CD8-positive, alpha-beta memory T cell (primary cell): ENCODE measurements at places on chromosomes 7 and 10.

- DNase-seq = no peak
These were observed 29.4 kb upstream of the MBL2 start for GRCh38 chr10:52801947-52802346.

GRCh38 chr7:144824360-144824759 lies 11.5 kb downstream of the TPK1 start:
- DNase-seq = no peak

DNA sequence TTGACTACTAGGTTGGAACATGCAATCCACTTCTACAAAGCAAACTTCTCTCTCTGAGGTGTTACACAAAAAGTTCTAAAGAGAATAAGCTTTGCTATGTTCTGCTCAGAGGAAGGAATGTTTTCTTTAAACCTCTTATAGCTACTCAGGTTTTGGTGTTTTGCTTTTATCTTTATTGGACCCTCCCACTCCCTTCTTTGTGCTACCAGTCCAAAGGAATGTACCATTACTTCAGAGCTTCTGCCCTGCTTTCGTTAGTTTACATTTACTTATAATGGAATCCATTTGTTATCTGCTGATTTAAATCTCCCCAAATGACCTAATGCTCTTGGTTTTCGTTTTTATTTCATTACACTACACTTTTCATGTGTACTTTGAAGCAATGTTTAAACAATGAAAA lies 154.9 kb downstream of the ATE1 start:
- DNase-seq = no peak

- no peak for DNase-seq
These were observed 115.6 kb downstream of the CDH23 start for GRCh38 chr10:71512312-71512711.

GRCh38 chr10:1420661-1421362 lies 316.5 kb downstream of the ADARB2 start:
- peak; percentile 56 for DNase-seq

DNA sequence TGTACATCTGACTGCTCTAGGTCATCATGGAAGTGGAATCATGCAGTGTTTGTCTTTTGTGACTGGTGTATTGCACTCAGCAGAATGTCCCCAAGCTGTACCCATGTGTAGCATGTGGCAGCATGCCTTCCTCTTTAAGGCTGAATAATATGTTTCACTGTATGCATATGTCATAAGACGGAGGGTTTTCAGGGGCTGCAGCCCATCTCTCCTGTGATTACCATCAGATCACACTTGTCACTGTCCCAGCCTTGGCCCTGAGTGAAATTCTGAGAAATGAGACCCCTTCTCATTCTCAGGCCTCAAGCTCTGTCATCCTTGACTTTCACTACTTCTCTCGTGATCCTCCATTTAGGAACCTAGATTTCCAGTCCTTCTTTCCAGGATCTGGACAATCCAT lies 50.0 kb downstream of the CPXM2 start:
- no peak for DNase-seq

DNA sequence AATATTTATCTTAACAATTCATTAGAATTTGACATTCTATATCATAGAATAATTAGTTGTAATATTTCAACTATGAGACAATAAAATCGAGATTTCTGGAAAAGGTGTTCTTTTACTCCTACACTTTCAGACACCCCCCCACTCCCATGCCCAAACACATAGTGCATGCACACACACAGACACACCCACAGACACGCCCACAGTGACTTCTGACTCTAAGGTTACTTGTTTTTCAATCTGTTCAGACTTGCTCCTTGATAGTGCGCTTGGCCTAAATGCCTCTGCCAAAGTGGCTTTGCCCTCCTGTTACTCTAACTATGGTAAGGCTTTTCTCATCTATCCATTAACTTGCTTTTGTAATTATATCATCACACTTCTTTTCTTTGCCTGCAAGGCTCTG lies 144.0 kb upstream of the PPP1R3A start:
- no peak for DNase-seq

DNA sequence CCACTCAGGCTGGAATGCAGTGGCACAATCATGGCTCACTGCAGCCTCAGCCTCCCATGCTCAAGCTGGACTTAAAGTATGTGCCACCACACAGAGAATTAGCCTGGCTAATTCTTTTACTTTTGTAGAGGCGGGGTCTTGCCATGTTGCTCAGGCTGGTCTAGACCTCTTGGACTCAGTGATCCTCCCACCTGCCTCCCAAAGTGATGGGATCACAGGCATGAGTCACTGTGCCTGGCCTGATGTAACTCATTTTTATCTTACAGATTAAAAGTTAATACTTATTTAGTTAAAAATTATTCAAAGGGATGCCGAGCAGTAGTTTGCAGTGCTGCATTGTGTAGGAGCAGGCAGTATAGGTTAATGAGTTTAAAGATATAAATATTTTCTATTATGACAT lies 12.6 kb upstream of the PLXDC2 start:
- DNase-seq = no peak

DNA sequence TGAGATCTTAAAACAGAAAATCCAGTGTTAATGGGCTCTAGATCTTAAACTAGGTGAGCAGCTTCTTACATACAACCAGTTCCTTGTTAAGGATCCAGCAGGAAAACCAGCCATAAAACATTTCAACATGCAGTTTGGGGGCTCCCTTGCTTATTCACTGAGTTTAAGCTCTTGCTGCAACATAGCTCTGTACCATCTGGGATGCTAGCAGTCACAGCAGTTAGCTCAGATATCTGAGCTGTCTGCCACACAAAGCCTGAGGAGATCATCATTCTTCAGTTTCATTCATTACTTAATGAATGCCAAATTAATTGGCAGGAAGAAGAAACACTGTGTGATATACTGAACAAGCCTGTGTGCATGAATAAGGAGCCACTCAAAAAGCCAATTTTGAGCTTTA lies 62.8 kb downstream of the PODXL start:
- no peak for DNase-seq
